ENCODE measurements at places on chromosomes 2 and 18.

GRCh38 chr2:128320192-128320905 is 1.7 kb upstream of the HS6ST1 start:
- no peak for DNase-seq

GRCh38 chr18:51039138-51040112 is 9.4 kb downstream of the SMAD4 start:
- DNase-seq, result no peak

DNA sequence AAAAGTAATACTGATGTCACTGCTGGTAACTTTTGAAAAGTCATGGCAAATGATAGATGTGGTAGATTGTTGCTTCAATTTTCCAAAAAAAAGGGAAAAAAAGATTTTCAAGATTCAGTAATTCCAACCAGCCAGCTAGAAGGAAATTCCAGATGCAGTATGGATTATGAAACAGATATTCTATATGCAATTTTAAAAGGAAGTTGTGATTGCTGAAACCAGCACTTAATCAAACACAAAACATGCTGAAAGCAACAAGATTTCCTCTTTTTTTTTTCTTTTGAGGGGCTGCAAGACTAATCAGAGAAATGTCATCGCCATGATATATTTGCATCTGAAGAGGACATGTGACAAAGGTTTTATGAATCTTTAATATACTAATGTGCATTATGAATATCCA is 5.1 kb upstream of the HNMT start:
- no peak for DNase-seq

DNA sequence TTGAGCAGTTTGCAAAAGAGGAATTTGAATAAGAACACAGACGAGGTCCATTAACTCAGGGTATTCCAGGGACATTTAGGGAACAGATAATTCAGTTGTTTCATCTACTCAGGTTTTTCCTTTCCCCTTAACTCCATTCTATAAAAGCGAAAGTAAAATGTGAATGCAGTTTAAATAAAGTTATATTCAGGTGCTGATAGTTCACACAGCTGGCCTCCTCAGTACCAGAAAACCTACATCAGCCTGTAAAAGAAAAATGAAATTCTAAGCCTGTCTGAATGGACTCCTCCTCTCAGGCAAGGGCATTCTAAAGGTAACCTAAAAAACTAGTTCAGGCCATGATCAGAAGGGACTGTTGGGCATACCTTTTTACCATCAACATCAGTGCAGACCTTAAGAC is 873.8 kb downstream of the SUCLG1 start:
- DNase-seq, result no peak

GRCh38 chr2:132415256-132415914 is 1.2 kb upstream of the GPR39 start:
- no peak for DNase-seq

GRCh38 chr2:41736586-41736985 is 311.2 kb upstream of the PKDCC start:
- no peak for DNase-seq

- no peak for DNase-seq
These were observed 32.9 kb downstream of the DGKD start for GRCh38 chr2:233387225-233387624.

DNA sequence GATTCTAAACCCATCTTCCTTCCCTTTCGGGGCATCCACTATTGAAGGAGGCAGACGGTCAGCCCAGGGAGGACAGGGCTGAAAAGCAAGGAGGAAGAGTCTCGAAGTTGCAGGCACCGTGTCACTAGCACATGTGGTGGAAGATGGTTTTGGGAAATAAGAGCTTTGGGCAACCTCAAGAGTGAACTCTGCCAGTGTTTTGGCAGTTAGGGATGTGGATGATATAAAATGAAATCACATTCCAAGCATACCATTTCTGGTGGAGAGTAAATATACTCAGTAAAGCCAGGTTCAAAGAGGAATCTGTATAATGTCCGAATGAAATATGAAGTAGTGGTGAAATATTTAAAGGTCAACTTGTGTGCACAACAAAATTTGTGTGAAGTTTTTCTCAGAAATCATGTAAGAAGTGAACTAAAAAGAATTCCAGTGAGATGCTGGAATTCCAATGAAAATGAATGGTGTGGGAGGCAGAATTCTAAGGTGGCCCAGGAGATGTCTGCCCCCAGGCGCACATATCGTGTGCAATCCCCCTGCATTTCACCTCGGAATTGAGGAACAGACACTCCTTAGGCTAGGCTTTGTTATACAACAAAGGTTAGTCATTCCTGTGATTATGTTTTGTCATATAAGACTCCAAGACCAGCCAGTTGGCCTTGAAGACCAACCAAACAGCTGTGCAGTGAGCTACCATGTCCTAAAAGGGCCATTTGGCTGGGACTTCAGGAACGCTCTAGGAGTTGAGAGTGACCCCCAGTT is 147.1 kb downstream of the SH3BP4 start:
- no peak for DNase-seq

- no peak for DNase-seq
These were observed 320.5 kb upstream of the ZNF521 start for GRCh38 chr18:25672490-25672889.

- no peak for DNase-seq
These were observed 243.8 kb downstream of the TSN start for GRCh38 chr2:121999264-121999663.

- no peak for DNase-seq
These were observed 16.7 kb downstream of the DNMT3A start for GRCh38 chr2:25324905-25325592.

DNA sequence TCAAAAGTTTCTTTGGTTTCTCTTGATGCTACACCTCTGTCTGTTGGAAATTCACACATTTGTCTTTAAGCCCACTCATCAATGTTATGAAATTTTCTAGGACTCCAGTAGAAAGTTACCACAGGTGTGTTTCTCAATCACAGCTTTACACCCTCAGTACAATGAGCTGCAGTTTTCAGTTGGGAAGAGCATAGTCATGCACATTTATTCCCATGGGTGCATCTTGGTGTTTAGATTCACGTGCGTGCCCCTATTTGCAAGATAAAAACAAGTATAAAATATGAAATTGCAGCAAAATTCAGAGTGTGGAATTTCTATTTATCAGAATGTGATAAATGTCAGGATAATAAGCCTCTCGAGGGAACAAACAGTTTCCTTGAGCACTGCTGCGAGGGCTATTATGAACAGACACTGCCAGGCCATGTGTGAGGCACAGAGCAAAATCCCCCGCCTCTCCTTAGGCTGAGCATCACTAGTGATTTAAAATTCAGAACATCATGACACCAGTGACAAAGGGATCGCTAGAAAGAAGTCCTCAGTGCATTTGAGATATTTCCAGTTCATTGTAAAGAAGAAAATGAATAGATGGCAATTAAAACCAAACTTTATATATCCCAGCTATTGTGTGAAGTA is 512.2 kb upstream of the TCF4 start:
- no peak for DNase-seq

DNA sequence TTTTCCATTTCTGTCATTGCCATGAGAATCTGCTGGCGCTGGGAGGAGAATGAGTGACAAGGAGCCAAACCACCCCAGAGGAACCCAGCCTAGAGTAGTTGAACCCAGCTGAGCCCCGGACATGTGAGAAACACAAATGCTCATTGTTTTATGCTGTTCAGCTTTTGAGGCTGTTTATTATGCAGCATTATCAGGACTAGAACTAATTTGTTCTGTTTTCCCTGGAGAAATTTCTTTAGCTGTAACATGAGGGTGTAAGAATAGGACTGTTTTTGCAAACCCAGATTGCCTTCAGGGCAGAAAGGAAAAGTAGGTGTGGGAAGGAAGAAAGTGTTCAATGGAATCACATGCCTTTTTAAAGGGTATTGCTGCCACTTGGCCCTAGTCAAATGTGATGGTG is 28.5 kb upstream of the DOCK10 start:
- DNase-seq, result no peak

GRCh38 chr2:69734035-69734611 is 7.8 kb upstream of the ANXA4 start:
- DNase-seq, result no peak

DNA sequence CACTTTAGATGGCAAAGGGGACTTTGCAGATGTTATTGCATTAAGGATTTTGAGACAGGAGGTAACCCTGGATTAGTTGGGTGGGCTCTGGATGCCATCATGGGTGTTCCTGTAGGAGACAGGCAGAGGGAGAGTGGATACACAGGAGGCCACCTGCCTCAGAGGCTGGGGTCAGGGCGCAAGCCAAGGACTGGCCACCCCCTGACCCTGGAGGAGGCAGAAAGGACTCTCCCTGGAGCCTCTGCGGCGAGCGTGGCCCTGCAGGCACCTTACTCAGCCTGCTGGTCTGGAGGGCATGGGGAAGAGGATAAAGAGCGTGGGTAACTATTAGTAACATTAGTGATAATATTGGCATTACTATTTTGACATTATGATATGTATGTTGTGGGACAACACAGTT is 21.6 kb upstream of the OTOS start:
- no peak for DNase-seq

- no peak for DNase-seq
These were observed 195.5 kb downstream of the BCL11A start for GRCh38 chr2:60357996-60358395.

DNA sequence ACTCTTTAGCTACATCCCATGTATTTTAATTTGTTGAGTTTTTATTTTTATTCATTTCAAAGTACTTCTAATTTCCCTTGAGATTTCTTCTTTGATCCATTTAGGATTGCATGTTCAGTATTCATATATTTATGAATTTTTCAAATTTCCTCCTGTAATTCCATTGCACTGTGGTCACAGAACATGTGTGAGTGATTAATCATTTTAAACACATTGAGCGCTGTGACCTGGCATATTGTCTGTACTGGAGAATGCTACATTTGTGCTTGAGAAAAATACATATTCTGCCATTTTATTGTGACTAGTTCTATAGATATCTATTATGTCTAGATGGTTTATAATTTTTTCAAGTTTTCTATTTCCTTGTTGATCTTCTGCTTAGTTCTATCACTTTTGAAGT is 353.7 kb downstream of the RAD51AP2 start:
- no peak for DNase-seq

DNA sequence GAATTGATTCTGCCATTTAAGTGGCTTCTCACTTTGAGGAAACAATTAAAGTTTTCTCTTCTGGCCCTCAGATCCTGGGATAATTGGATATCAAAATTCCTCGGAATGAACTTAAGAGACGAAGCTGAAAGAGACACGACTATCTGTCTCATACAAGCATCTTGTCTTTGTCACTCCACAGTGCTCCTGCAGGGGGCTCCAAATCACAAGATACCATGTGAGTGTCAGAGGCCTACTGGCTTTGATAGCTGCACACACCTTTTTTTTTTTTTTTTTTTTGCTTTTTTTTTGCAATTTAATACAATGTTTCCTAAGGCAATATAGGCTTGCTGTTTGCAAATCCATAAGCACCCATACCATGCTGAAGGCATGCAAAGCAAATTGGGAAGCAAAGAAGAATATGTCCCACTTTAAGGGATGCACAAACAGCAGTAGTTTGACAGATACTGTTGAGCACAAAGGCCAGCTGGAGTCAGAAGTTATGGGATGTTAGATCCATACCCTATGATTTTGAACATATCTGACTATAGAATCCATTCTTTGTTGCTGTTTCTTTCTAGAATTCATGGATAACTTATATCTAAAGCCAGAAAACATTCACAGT is 109.0 kb upstream of the CBLN2 start:
- DNase-seq, result peak; percentile 72

- DNase-seq, result no peak
These were observed 49.7 kb upstream of the SIGLEC15 start for GRCh38 chr18:45775743-45776142.

Measured in nephron progenitor cell (in vitro differentiated cells).